ENCODE measurements at places on chromosomes 7 and 10.

- no peak for DNase-seq
These were observed 18.4 kb downstream of the LRRC27 start for GRCh38 chr10:132350391-132350790.

- DNase-seq: no peak
These were observed 82.5 kb upstream of the CAPZA2 start for GRCh38 chr7:116779931-116780330.

GRCh38 chr10:62746951-62747729, 57.4 kb upstream of the ADO start:
- DNase-seq: no peak

DNA sequence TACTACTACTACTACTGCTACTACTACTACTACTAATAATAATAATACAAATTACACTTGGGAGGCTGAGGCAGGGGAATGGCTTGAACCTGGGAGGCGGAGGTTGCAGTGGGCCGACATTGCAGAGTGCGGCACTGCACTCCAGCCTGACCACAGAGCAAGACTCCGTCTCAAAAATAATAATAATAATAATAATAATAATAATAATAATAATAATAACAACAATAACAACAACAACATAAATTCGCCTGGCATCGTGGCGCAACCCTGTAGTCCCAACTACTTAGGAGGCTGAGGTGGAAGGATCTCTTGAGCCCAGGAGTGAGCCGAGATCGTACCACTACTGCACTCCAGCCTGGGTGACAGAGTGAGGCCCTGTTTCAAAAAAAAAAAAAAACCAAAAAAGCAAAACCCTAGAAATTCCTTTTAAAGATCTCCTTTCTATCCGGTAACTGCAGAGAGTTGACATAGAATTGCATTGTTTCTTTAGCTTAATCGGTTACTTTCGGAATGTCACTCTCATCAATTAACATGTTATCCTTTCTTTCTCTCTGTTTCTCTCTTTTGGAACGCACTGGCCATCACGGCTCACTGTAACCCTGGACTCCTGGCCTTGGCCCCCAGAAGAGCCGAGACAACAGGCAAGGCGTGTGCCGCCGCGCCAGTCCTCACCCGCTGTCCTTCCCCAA, 972 bp downstream of the PHYH start:
- no peak for DNase-seq

GRCh38 chr10:91022924-91023699, 102.2 kb upstream of the ANKRD1 start:
- DNase-seq: peak; percentile 72

DNA sequence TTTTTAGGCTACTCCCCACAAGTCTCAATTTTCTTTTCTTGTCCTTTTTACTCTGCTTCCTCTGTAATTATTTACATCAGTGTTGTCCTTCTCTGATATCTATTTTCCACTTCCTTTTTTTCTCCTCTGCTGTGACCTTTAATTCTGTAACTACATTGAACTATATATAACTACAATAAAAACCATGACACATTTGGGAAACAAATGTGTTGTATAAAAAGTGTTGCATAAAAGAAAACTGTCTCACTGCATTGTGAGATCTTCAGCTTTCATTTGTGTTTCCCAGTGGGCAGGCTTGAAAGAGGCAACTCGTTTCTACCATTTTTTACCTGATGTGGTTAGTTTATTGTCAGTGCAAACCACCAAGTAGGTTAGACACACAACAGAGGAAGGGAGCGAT, 483.9 kb upstream of the NRP1 start:
- no peak for DNase-seq

- no peak for DNase-seq
These were observed 165.0 kb downstream of the CCSER2 start for GRCh38 chr10:84493361-84493760.

DNA sequence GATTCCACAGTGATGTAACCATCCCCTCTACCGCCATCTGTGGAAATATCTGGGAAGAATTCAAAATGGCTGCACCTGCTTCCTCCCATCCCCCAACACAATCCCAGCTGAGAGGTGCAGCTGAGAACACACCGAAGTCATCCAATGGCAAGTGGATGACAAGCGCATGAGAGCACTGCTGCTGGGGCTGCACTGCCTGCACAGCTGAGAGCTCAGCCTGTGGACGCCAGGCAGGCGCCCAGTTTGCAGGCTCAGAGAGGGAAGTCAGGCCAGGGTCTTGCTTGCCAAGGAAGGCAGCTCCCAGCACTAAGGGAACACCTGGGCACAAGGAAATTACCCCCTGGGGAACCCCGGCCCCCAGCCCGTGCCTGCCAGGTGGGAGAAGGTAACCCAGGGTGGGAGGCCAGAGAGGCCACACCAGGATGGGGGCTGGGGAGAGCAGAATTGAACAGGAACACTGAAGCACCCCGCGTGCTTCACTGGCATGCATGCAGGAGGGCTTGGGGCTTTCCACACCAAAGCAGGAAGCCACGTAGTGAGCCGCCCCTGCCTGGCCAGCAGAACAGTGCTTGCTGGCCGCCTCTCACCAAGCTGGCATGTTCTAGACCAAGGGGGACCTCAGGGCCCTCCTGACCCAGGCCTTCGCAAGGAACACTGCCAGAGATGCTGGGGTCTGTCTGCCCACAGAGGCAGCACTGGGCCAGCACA, 46.2 kb downstream of the FAM53B start:
- no peak for DNase-seq

DNA sequence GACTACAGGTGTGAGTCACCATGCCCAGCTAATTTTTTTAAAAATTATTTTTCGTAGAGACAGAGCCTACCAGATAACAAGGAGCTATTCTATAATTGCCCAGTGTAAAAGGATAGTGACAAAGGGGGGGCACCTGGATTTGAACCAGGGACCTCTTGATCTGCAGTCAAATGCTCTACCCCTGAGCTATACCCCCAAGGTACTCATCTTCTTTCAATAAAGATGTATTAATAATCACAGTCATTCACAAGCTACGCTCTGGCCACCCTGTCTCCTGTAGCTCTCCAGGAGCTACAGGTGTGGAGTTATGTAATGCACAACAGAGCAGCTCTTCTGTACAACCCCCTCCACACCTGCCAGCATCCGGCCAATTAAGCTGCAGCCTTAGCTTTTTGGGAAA, 83.5 kb downstream of the ZNF777 start:
- DNase-seq: no peak

- DNase-seq: no peak
These were observed 189.5 kb downstream of the ANKRD30A start for GRCh38 chr10:37314862-37315261.

DNA sequence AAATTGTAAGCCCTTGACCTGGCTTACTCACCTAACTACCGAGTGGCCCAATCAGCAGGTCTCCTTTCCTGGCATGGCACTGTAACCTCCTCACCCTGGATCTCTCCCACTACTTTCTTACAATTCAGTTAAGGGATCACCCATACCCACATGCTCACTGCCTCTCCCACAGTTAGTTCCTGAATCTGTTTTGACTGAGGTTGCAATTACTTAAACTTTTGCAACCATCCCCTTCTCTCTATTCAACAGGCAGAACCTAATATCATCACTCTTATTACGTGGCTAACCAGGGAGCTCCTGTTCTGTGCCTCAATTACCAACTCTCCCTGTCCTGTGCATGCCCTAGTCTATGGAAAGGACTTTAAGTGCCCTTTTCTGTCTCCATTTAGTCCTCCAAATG, 84.2 kb upstream of the IKZF1 start:
- no peak for DNase-seq

- DNase-seq: no peak
These were observed 29.2 kb upstream of the CLDN4 start for GRCh38 chr7:73801577-73801976.

DNA sequence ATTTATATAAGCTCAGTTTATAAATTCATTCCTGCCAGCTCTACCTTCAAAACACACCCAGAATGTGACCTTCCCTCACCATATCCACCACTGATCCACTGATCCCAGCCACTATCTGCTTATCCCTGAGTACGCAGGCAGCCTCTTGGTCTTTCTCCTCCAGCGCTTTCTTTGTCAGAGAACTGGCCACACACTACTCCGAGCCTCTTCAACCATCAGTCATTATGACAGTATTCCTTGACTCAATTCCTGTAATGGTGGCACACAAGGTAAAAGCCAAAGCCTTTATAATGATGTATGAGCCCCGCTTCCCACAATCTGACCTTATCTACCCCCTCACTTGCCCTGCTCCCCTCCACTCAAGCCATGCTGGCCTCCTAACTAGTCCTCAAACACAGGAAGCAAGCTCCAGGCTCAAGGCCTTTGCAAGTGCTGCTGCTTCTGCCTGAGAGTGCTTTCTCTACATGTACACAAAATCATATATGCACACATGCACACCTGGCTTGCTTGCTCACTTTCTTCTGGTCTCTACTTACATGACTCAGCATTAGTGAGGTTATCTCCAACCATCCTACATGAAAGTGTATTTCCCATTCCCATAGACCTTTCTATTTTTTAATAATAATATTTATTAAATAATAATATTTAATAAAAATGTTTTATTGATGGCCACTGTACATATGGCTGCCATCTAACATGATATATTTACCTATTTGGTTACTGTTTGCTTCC, 150.4 kb upstream of the FEZF1 start:
- DNase-seq: no peak

DNA sequence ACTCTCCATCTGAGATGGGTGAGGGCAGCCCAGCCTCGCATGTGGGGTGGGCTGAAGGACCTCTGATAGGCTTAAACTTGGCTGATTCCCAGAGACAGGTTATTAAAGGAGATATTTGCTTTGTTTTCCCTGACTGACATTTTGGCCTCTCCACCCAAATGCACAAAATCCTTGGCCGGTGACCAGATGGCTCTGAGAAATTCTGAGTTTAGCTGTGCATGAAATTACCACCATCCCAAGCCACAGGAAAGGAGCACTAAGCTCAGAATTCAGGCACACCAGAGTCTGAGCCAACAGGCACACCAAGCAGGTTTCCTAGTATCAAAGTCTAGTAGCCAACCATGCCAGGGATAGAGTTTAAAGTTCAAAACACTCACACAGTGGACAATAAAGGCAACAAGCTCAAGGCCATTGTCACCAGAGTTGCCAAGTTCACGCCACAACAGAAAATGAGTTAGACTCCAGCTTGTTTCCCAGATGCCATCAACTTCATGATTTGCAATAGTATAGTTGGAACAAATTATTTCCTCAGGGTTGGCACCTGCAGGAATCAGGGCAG, 387.6 kb downstream of the KCNMA1 start:
- no peak for DNase-seq

DNA sequence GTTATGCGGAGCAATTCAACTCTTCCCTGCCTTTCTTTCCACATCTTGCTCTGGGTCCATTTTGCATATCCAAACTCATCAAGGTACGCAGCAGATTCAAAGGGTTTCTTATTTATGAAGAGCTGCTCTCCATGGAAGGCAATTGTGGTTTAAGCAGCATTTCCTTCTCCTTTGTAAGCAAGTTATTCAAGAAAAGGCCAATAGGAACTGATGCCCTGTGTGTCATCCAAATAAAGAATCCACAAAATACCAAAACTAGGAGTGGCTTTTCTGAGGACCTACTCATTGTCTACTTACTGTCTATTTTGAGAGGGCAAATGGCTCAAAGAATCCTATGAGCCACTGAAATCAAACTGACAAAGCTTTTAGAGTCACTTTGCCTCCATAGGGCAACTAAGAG, 253.1 kb downstream of the PTEN start:
- no peak for DNase-seq

DNA sequence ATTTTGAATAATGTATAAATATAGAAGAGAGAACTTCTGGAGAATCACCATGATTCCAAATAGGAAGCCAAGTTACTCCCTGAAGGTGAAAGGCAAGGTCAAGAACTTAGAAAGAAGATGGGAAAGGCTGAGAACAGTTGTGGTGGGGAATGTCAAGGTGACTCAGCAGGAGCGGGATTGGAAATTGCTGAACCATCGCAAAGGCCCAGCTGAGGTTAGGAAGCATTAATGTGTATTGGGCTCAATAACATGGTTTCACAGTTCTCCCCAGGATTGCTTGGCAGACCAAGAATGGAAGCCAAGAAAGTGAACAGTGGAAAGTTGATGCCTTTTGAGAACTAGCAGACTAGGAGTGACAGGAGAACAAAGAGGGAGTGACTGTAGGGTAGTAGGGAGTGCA, 133.3 kb downstream of the VTI1A start:
- no peak for DNase-seq

DNA sequence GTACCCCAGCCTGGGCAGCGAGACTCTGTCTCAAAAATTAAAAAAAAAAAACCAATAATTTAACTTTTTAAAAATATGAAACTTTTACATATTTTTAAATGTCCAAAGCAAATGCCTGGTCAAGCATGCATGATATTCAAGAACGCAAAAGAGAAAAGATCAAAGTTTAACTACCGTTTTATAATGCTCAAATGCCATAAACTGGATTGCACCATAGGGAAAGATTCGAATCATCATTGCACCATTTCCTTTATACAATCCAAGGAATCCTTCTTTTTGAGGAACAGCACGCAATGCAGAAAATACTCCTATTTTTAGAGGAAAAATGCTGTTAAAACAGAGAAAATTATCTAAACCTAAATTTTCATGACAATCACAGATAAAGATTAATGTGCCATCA, 20.9 kb downstream of the SLC25A16 start:
- DNase-seq: no peak

- no peak for DNase-seq
These were observed 136.3 kb downstream of the ADCY1 start for GRCh38 chr7:45710271-45711160.

DNA sequence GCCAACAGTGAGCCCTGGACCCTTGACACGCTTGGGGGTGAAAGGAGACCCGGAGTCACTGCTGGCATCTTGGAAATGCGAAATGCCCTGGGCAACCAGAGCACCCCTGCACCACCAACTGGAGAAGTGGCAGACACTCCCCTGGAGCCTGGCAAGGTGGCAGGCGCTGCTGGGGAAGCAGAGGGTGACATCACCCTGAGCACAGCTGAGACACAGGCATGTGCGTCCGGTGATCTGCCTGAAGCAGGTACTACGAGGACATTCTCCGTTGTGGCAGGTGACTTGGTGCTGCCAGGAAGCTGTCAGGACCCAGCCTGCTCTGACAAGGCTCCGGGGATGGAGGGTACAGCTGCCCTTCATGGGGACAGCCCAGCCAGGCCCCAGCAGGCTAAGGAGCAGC, 98.5 kb downstream of the TACC2 start:
- no peak for DNase-seq

DNA sequence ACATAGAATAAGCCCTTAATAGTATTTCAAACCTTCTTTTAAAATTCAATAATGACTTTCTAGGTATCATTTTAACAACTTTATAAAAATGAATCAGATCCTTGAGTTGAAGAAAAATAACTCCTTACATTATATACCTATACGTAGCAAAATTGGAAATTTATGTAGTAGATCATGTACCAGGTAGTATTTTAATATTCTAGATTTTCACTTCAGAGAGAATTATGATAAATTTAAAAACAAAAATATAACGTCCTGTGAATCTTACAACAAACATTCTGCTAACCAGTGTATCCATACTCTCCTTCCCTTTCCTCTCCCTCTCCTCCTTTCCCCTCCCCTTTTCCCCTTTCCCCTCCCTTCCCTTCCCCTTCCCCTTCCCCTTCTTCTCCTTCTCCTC, 6.1 kb upstream of the RAB11FIP2 start:
- no peak for DNase-seq

- no peak for DNase-seq
These were observed 32.2 kb downstream of the ZCCHC24 start for GRCh38 chr10:79413196-79413595.

All from anterior cingulate cortex (tissue), 58 donors.